NT2/D1 (cell line): ENCODE measurements at places on chromosomes 11 and 22.

- DNase-seq = no peak
These were observed 8.6 kb downstream of the SNAP29 start for GRCh38 chr22:20867179-20868024.

GRCh38 chr11:16421826-16422225 is 65.5 kb upstream of the SOX6 start:
- no peak for DNase-seq

- DNase-seq = no peak
These were observed 122.1 kb downstream of the CSNK2A3 start for GRCh38 chr11:11230802-11231562.

DNA sequence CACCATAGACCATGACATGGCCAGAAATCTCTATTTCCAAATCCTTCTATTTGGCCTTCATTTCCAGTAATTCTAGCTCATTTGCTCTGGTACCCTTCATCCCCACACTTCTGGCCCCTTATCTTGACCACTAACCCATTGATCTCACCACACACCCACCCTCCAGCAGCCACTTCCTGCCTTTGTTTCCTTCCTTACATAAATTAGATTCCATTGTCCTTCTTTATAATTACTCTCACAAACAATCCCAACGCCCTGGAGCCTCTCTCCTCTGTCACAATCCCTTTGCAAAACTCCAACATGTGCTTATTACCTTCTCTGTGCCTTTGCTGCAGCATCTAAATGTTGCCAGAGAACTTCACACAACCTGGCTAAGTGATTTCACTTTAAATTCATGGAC is 14.8 kb downstream of the APLNR start:
- no peak for DNase-seq

DNA sequence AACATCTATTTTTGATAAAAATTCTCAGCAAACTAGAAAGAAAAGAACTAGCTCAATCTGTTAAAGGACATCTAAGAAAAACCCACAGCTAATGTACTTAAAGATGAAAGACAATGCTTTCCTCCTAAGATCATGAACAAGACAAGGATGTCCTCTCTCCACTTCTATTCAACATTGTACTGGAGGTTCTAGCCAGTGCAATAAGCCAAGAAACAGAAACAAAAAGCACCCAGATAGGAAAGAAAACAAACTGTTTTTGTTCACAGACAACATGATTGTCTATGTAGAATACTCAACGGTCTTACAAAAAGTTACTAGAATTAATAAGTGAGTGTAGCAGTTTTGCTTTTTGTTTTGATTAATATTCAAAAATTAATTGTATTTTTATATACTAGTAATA is 7.8 kb downstream of the CD3D start:
- DNase-seq = no peak
